ENCODE measurements at places on chromosomes 6 and 20.

GRCh38 chr6:156256161-156256560 lies 521.0 kb upstream of the ARID1B start:
- DNase-seq: no peak

GRCh38 chr6:40681622-40682021 lies 94.5 kb upstream of the LRFN2 start:
- DNase-seq: no peak

GRCh38 chr6:52575502-52575892 lies 1.4 kb downstream of the TRAM2 start:
- DNase-seq: no peak

DNA sequence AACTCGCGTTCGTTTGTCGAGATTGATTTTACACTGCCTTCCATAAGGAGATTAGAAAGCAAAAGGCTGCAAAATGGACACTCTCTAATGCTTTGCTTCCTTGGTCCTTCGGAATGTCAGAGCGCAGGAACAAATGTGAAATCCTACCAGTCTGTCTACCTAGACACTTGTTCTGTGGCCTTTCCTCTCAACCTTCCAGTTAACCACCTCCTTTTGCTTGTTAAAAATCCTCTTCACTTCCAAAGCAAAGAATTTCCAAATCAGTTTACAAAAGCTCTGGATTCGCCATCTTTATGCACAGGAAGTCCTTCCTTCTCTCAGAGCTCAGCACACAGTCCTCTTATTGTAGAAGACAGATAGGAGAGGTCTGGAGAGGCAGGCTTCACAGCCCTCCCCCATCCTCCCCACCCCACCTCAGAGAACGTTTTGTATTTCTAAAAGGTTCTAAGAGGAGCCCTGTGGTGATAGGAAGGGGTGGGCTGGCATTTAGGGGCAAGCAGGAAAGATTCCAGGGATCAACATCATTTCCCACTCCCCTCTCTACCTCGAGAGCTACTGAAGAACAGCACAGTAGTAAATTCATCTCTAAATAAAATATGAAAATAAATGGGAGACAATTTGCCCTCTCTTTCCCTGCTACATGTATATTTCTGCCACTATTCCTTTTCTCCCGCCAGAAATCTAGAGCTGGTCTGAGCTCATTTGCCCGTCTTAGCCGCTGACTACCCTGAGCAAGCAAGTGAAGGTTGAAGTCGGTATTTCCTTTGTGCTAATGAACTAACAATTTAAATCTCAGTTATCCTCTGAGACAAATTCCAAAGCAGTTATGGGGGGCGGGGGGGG lies 18.9 kb downstream of the TFAP2A start:
- no peak for DNase-seq

DNA sequence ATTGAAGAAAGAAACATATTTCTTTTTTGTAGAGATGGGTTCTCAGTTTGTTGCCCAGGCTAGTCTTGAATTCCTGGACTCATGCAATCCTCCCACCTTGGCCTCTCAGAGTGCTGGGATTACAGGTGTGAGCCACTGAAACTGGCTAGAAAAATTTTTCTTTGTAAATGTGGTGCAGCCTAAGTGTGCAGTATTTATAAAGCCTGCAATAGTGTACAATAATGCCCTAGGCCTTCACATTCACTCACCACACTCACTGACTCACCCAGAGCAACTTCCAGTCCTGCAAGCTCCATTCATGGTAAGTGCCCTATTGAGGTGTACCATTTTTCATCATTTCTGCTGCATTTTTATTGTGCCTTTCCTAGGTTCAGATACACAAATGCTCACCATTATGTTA lies 31.4 kb downstream of the NHSL1 start:
- no peak for DNase-seq

All from stimulated activated CD8-positive, alpha-beta memory T cell treated with anti-CD3 and anti-CD28 coated beads, Interleukin-12 subunit alpha, Interleukin-12 subunit beta, amount 100 ng/mL, for 4 hours (primary cell).